ENCODE measurements at places on chromosomes 16 and 17.

DNA sequence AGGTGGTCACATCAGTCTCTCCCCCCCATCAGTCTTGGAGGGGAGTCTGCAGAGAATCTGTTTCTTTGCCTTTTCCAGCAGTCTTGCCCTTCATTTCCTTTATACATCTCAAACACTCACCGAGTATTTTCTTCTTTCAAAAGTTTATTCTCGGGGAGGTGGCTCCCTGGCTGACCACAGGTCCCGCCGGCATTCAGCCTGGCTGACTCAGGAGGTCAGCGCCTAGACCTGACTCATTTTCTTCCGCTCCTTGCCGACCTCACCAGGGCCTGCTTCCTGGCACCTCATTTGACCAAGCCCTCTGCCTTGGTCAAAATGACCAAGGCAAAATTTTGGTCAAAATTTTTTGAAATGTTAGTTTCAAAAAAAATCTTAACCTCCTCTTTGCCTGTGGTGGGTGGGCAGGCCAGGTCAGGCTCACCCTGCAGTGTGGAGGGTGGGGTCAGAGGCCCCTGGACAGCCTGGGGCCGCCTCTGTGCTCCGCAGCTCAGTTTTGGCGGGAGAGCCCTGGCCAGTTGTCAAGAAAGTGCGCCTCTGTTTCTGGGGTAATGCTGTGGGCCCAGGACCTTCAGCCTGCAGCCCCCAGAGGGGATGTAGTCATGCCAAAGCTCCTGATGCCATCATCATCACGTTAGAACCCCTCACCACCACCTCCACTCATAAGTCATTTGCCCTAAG lies 165.6 kb downstream of the SPECC1 start:
- H3K4me3 ChIP-seq = no peak overlapping the region
- no peaks in the 10 kb centered on the region for H3K27me3 ChIP-seq
- H3K4me1 ChIP-seq = no peaks in the 10 kb centered on the region
- no peaks in the 10 kb centered on the region for H3K36me3 ChIP-seq
- no peak for DNase-seq

- peak overlapping the region; percentile 56 for H3K27ac ChIP-seq
- peaks cover 9% of the 10 kb centered on the region for H3K36me3 ChIP-seq
- DNase-seq = no peak
- peaks cover 69% of the 10 kb centered on the region for H3K4me1 ChIP-seq
Measured at GRCh38 chr17:80785477-80786178, 206.0 kb upstream of the CHMP6 start.

DNA sequence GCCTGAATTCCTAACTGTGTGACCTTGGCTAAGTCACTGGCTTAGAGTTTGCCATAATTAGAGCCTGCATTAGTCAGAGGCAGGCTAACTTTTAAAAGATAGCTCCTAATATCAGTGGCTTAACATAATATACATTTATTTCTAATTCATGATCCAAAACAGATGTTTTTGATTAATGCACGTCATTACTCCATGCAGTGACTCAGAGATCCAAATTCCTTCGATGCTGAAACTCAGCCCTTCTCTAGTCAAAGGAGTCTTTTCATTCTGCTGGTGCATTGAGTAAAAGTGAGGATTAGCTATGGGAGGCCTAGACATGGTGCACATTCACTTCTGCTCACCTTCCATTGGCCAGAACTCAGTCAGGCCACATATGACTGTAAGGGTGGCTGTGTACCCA lies 49.8 kb downstream of the IRX3 start:
- H3K4me3 ChIP-seq = no peak overlapping the region
- H3K4me1 ChIP-seq = no peaks in the 10 kb centered on the region
- no peak for DNase-seq
- H3K36me3 ChIP-seq = no peaks in the 10 kb centered on the region

DNA sequence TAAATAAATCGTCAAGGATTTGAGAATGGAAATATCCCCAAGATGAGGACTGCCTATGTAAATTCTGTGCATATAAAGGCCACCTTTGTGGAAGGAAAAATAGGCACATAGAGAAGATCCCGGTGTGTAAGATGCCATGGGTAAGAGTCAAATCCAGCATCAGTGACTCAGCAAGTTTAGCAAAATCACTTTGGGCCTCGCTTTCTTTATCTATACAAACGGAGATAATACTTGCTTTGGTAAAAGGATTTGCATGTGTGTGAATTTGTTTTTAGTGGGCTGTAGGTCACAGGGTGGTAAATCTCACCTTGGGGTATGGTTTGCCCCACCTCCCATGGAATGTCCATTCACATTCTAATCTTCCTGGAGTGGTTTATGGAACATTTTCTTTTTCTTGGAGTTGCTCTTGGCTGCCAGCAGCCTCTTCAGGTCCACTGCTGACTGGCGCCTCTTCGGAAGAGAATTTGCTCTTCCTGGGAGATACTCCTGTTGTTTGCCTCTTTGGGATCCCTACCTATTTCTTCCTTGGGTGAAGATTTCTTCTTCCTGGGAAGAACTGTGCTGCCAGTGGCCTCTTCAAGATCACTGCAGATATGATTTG lies 587.6 kb downstream of the CDH11 start:
- H3K4me1 ChIP-seq = no peaks in the 10 kb centered on the region
- no peak overlapping the region for H3K27ac ChIP-seq
- DNase-seq = no peak
- no peak overlapping the region for H3K4me3 ChIP-seq
- peaks cover 3% of the 10 kb centered on the region for H3K36me3 ChIP-seq

DNA sequence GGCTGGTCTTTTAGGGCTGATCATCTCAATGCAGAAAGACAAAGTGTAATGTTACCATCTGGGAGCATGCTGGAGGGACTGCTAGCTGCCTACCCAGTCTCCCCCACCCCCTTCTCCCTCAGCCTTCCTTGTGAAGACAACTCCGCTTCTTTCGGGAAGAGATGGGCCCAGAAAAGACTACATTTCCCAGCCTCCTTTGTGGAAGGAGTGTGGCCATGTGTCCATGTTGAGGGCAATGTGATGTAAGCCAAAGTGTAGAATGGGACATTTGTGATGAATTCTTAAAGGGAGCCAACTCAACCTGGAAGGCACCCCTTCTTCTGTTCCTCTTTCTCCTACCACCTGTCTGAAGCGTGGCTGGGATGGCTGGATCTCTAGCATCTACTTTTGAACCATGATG lies 16.3 kb downstream of the ABCC12 start:
- no peaks in the 10 kb centered on the region for H3K4me1 ChIP-seq
- no peak overlapping the region for H3K27ac ChIP-seq
- DNase-seq = no peak
- H3K36me3 ChIP-seq = no peaks in the 10 kb centered on the region
- H3K4me3 ChIP-seq = no peak overlapping the region

DNA sequence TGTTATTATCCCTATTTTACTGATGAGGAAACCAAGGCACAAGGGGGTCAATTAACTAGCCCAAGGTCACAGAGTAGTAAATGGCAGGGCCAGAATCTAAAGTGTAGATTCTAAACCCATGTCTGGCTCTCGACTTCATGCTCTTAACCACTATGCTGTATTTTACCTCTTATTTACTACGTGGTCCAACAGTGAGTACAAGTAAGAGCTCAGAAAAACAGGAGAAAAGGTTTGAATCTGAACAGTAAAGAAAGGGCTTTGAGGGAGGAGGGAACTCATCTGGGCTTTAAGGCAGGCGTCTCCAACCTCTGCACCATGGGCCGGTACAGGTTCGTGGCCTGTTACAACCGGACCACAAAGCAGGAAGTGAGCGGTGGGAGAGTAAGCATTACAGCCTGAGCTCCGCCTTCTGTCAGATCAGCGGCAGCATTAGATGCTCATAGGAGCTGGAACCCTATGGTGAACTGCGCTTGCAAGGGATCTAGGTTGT lies 62.9 kb downstream of the SMURF2 start:
- peak; percentile 54 for DNase-seq
- no peaks in the 10 kb centered on the region for H3K27me3 ChIP-seq
- H3K4me3 ChIP-seq = peak overlapping the region; percentile 63
- peaks cover 40% of the 10 kb centered on the region for H3K4me1 ChIP-seq
- H3K36me3 ChIP-seq = peaks cover 40% of the 10 kb centered on the region

GRCh38 chr17:67470163-67470562 lies 93.1 kb downstream of the PITPNC1 start:
- peaks cover 8% of the 10 kb centered on the region for H3K36me3 ChIP-seq
- H3K27me3 ChIP-seq = no peaks in the 10 kb centered on the region
- no peak overlapping the region for H3K4me3 ChIP-seq
- H3K4me1 ChIP-seq = peaks cover 62% of the 10 kb centered on the region
- peak overlapping the region; percentile 92 for H3K27ac ChIP-seq

DNA sequence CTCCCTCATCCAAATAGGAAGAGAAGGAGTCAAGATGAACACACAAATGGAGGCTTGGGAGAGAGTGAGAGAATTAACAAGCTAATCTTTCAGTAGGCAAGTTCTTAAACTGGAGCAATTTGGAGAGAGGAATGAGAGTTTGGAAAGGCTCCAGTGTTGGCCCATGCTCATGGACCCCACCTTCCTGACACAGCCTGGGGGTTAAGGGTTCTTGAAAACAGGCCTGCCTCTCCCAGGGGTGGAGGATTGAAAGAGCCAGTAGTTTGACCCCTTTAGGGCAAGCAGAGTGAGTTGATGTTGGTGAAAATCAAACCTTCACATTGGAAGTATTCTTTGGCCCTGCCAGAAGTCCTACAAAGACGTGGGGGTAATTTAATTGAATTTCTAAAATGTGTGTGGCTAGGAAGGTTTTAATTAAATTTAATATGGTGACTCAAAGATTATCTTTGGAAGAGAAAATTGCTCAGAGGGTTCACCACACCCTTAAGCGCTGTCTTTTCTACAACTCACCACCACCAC lies 5.8 kb downstream of the HOXB3 start:
- no peak for DNase-seq
- H3K4me3 ChIP-seq = peak overlapping the region; percentile 91
- H3K27ac ChIP-seq = no peak overlapping the region
- H3K4me1 ChIP-seq = peaks cover 18% of the 10 kb centered on the region
- H3K27me3 ChIP-seq = peaks cover 85% of the 10 kb centered on the region
- H3K36me3 ChIP-seq = peaks cover 11% of the 10 kb centered on the region

GRCh38 chr16:87688876-87689815 lies 76.6 kb downstream of the KLHDC4 start:
- no peak for DNase-seq
- H3K27me3 ChIP-seq = no peaks in the 10 kb centered on the region
- no peak overlapping the region for H3K4me3 ChIP-seq
- H3K4me1 ChIP-seq = peaks cover 3% of the 10 kb centered on the region
- H3K36me3 ChIP-seq = peaks cover 9% of the 10 kb centered on the region
- H3K27ac ChIP-seq = no peak overlapping the region

DNA sequence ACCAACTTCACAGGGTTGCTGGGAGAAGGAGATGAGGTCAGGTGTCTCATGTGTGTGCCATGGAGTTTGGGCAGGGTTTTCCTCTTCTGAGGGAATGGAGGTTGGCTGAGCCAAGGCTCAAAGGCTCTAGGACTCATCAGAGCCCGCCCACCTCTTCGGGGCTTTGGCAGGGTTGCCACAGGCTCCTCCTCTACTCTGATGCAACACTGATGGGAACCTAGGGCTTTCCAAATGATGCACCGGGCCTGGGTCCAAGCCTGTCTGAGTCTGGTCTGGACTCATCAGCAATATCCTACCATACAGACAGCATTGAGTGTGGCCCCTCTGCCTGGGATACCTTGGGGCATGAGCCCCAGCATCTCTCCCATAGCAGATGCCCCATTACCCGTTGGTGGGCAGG lies 59.5 kb upstream of the LHX1 start:
- no peaks in the 10 kb centered on the region for H3K4me1 ChIP-seq
- no peak for DNase-seq
- H3K4me3 ChIP-seq = no peak overlapping the region
- peaks cover 28% of the 10 kb centered on the region for H3K27me3 ChIP-seq

- no peaks in the 10 kb centered on the region for H3K4me1 ChIP-seq
- DNase-seq = no peak
- H3K36me3 ChIP-seq = no peaks in the 10 kb centered on the region
Measured at GRCh38 chr17:12815642-12816141, 26.4 kb downstream of the ARHGAP44 start.

DNA sequence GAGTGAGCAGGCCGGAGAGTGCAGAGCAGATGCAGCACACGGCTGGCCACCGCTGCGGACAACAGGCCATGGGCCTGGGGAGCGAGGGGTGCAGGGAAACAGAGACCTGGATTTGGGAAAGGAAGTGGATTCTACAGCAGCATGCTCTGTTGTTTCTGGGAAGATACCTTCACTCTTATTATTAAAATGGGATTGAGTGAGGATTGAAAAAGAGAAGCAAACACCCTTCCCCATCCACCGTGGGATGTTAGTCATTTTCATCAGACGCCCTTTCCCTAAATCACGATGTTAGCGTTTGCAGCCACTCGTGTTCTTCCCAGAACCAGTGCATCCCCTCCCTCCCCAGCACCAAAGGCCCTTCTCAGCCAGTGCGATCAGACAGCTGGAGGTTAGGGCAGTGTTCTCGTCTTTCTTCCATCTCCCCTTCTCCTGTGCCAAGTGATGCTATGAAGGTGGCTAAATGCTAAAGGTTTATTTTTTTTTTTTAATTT lies 196.5 kb upstream of the CHMP6 start:
- H3K27me3 ChIP-seq = no peaks in the 10 kb centered on the region
- DNase-seq = no peak
- H3K27ac ChIP-seq = no peak overlapping the region
- H3K36me3 ChIP-seq = peaks cover 14% of the 10 kb centered on the region

DNA sequence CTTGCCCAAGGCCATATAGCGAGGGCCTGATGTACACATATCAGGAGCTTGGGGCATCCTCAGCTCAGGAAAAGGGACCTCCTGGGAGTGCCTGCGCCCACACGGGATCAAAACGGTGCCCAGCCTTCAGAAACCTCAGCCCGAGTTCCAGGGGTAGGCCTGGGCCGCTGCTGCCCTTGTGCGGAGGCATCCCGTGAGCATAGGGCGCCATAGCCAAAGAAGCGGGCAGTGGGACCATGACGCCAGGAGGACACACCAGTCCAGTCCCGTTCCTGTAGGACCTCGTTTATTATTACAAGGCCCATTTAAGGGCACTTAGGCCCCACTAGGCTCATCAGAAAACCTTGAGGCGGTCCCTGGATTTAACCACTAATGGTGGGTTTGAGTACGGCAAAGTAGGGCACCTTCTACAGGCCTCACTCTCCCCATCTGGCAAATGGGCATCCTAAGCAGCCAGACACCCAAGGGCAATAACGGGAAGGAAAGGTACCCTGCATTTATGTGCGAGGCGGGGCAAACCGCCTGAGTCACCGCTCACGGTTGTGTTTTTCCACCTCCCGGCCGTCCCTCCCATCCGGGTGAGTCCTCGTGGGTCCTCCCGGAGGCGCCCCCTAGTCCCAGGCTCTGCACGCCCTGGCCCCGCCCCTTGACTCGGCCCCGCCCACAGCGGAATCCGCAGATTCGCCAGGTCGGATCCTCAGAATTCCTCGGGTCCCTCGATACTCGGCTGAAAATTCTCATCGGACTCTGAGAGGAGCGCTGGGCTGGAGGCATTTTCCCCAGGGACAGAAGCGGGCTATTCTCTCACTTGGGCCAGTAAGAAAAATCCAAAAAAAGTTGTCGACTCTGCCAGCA lies 726 bp upstream of the SETD1A start:
- H3K27me3 ChIP-seq = no peaks in the 10 kb centered on the region
- H3K27ac ChIP-seq = peak overlapping the region; percentile 97
- peak overlapping the region; percentile 95 for H3K4me3 ChIP-seq
- peaks cover 51% of the 10 kb centered on the region for H3K36me3 ChIP-seq
- peak; percentile 77 for DNase-seq

All from effector memory CD8-positive, alpha-beta T cell (primary cell).